ENCODE measurements at places on chromosomes 13 and 19.

- DNase-seq: peak; percentile 91
These were observed 1.3 kb upstream of the ZIC2 start for GRCh38 chr13:99980201-99980823.

DNA sequence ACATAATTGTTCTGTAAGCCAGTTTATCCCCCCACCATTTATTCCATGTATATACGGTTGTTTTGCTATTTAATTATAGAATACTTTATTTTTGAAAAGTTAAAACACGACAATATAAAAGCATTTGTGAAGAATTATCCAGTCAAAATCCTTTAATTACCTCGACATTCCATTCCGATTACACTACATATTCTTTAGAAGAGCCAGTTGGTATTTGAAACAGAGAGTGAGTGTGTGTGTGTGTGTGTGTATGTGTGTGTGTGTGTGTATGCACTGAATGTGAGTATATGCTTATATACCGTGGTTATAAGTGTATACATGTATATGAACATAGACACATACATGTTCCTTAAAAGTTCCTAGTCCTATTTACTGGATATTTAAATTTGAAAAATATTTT, 87.8 kb upstream of the KLF5 start:
- no peak for DNase-seq

- DNase-seq: no peak
These were observed 4.4 kb downstream of the ZNF284 start for GRCh38 chr19:44076325-44076724.

GRCh38 chr19:4977299-4978174, 8.6 kb downstream of the KDM4B start:
- DNase-seq: no peak

DNA sequence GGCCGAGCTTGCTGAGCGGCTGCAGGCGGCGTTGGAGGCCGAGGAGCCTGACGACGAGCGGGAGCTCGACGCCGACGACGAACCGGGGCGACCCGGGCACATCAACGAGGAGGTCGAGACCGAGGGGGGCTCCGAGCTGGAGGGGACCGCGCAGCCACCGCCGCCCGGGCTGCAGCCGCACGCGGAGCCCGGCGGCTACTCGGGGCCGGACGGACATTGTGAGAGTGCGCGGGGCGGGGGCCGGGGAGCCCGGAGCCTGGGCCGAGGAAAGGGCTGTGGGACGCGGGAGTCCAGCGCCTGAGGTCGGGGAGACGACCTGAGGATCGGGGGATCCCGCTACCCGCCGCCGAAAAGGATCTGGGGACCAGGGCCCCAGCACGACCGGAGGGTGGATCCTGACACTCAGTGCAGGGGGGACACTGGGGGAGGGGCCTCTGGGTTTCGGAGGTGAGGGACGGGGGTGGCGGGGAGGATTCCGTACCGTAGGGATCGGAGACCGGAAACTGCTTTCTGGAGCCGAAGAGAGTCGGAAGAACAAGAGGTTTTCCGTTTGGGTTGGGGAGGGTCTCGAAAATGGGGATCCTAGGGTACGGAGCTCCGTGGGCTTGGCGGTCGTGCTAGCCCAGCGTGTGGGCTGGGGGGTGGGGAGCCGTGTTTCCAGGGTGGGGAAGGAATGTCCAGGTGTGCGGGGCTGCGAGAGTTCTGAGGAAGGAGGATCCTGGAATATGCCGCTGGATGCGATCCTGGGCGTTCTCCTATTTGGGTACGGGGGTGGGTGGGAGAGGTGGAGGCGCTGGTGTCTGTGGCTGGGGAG, 616 bp downstream of the HNRNPUL1 start:
- peak; percentile 74 for DNase-seq

- DNase-seq: no peak
These were observed 48.2 kb upstream of the PEPD start for GRCh38 chr19:33569821-33570220.

GRCh38 chr13:59686798-59687394, 476.8 kb downstream of the DIAPH3 start:
- DNase-seq: peak; percentile 73

DNA sequence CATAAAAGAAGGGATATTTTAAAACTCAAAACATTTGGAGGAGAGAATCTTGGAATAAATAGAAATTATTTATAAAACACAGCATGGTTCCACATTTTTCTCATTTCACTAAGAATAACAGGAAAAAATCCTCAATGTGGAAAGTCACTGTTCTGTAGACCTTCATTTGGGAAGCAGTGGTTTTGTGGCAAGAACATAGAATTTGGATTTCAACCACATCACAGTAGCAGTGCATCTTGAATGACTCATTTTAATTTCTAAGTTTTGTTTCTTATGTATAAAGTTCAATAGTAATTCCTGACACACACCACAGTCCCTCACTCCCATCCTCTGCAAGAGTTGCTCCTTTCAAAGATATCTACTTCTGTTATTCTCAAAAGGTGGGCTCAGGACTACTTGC, 264.0 kb downstream of the ENOX1 start:
- DNase-seq: no peak

DNA sequence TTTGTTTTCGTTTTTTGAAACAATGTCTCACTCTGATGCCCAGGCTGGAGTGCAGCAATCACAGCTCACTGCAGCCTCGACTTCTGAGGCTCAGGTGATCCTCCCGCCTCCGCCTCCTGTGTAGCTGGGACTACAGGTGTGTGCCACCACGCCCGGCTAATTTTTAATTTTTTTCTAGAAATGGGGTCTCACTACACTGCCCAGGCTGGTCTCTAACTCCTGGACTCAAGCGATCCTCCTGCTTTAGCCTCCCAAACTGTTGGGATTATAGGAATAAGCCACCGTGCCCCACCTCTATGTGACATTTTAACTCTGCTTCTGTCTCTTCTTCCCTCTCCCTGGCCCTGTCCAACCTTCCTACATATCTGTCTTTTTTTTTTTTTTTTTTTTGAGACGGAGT, 5.1 kb downstream of the ATP1A3 start:
- no peak for DNase-seq

- DNase-seq: no peak
These were observed 249.4 kb downstream of the KCTD12 start for GRCh38 chr13:76636829-76637228.

- no peak for DNase-seq
These were observed 60.1 kb upstream of the MYCBP2 start for GRCh38 chr13:77386880-77387606.

DNA sequence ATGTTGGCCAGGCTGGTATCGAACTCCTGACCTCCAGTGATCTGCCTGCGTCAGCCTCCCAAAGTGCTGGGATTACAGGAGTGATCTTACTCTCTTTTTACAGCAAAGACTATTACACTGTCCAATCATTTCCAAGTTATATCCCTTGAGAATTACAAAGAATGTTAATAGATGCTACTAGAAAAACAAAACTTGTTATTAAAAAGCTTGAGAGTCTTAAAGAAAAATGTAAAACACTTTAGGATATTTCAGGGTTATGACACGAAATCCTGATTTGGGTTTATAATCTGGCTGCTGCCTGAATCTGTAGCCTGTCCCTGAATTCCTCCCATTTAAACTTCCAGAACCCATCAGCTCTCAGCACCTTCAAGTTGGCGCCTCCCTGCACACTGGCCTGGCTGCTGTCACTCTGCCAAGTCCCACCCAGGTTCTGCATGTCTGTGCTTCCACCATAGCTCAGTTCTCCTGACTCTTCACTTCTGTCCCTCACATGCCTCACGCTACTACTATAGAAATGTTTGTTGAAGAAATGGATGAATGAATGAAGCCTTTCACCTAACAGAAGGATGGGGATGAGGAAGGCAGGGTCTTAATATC, 55.8 kb upstream of the RFXAP start:
- no peak for DNase-seq

DNA sequence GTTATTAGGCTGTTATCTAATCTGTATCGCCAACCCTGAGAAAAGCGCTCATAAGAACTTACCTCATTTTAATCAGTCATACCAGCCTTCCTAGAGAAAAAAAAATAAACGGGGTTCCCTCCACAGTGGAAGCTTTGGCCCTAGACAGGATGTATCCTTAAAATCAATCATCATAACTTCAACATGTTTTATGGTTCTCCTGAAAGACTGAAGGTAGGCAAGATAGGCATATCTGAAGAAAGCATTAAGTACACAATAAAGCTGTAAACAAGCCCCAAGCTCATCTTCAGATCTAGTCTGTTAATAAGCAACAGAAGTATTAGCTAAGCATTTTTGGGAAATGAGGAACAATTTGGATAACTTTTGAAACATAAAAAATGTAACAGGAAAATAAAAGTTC, 18.7 kb upstream of the SERP2 start:
- peak; percentile 56 for DNase-seq

DNA sequence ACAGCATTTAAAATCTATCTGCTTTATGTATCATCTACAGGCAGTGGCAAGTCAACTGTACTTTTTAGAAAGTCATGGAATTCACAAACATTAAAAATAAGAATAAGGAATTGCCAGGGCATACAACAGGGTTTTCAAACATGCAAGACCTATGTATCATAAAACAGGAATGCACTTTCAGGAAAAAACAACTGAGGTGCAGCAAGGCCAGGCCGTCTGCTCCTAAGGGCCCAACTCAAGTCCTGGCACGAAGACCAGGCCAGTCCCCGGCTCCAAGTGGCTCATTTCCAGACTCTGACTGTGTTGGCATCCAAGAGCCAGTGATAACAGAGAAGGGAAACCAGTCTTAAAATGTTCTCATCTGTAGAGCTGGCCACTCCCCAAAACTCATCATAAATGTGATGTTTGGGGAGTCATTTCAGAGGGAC, 7.1 kb downstream of the RFX2 start:
- DNase-seq: no peak

DNA sequence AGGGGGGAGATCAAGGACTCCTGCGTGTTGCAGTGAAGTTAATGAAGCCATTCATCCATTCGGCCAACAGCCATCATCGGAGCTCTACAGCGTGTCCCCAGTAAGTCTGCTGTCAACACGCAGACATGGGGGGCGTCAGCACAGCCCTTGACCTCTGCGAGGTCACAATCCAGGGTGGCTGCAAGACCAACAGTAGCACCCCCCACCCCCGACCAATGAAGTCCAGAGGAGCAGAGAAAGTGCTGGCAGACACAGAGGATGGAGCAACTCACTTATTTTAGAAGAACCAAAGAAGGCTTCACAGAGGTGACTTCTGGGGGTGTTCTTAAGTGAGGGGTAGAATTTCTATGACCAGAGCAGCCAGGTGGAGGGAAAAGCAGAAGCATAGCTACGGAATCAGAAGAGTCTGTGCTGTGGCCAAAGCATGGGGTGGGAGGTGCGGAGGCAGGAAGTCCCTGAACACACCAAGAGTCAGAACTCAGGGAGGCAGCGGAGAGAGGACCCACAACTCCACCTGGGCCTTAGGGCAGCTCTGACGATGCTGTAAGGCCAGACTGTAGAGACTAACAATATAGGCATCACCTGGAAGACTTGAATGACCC, 185.4 kb downstream of the FOXO1 start:
- no peak for DNase-seq

DNA sequence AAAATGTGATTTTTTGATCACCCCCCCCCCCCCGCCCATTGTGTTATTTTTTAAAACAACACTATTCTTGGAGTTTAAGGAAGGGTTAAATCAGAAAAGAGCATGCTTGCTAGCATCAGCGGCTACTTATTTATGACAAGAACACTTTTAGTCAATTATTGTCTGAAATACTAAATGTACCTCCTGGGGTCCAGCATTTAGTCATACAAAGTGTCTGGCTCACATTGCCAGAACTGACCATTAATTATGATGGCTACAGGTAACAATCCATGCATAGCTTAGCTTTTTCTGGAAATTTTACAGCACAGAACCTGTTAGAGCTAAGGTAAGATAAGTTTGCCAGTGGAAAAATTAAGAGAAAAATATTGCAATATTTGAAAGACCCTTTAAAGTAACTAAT, 90.1 kb downstream of the PCDH9 start:
- no peak for DNase-seq

DNA sequence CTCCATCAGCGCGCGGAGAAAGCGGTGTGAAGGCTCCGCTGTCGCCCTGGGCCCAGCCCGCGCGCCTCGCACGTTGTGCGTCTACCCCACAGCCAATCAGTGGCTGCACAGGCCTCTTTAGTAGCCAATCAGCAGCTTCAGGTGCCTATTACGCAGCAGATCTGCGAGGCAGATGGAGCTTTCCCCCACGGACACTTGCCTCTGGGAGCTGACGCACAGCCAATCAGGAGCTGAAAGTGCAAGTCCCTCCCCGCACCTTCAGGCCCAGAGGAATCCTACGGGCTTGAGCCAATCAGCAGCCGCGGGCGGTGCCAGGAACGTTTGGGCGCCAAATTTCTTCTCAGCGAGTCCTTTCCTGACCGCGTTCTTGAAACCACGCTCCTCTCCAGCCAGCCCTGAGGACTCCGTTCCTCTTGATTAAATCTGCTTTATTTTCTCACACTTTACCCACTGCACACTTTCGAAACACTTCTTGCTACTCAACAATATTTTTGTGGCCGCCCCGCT, 39.9 kb downstream of the SIGLEC7 start:
- DNase-seq: peak; percentile 23

DNA sequence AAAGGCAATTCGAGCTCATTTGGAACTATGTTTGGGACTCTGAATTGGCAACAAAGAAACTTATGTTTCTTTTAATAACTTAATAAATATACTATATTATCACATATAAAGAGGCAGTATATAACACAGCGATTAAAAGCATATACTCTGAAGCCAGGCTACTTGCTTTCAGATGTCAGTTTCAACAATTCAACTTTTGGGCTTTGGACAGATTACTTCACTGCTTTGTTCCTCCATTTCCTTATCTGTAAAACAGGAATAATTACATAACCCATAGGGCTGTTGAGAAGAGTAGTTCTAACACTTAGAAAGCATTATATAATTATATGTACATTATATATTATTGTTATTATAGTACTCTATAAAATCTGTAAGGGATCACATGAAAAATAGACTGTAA, 107.2 kb downstream of the EDNRB start:
- no peak for DNase-seq

- peak; percentile 53 for DNase-seq
These were observed 55.7 kb downstream of the FAM216B start for GRCh38 chr13:42836930-42837690.

DNA sequence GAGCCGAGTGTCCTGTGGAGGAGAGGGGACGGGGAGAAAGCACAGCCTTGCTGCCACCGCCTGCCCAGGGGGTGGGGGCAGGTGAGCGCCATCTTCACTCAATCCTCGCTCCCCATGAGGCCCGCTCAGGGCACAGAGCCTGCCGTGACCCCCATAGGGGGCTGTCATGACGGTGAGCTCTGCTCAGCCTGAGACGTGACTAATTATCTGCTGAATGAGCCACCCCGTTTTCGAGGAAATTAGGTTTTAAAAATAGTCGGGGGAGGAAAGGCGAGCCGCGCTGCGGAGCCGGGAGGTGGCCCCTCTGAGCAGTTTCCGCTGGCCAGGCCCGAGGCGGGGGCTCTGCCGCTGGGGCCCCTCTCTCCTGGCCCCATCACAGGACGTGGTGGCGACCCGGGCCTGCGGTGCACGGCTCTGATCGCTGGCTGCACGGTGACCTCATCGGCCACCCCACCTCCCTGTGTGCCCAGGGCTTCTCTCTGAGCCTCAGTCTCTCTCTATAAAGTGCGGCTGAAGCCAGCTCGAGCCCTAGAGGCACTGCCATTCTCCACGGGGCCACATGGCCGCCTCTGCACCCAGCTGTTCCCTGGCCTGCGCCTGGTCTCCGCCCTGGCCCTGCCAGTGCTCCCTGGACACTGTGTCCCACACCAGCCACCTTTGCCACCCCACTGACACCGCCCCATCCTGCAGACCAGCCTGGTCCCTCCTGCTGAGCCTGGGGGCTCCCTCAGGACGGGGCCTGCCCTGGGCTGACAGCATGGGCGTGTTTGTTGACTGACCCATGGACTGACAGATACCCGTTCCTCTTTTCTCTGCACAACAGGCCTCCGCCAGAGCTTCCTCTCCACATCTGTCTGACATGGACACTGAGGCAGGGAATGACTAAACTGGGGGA, 28.3 kb downstream of the PIP5K1C start:
- no peak for DNase-seq

- no peak for DNase-seq
These were observed 64.2 kb downstream of the ARHGAP35 start for GRCh38 chr19:46924874-46925547.
